ENCODE measurements at places on chromosomes 6 and 20.
A peak's percentile ranks its signal among the peaks of the same experiment; 100 is the strongest.

DNA sequence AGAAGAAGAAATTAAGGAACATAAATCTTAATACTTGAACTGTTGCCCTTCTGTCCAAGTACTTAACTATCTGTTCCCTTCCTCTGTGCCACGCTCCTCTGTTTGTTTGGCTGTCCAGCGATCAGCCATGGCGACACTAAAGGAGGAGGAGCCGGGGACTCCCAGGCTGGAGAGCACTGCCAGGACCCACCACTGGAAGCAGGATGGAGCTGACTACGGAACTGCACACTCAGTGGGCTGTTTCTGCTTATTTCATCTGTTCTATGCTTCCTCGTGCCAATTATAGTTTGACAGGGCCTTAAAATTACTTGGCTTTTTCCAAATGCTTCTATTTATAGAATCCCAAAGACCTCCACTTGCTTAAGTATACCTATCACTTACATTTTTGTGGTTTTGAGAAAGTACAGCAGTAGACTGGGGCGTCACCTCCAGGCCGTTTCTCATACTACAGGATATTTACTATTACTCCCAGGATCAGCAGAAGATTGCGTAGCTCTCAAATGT lies 17.1 kb downstream of the IRF4 start:
- no peaks in the 10 kb centered on the region for H3K27me3 ChIP-seq
- no peaks in the 10 kb centered on the region for H3K4me1 ChIP-seq
- H3K36me3 ChIP-seq: no peaks in the 10 kb centered on the region
- H3K4me3 ChIP-seq: no peak overlapping the region

DNA sequence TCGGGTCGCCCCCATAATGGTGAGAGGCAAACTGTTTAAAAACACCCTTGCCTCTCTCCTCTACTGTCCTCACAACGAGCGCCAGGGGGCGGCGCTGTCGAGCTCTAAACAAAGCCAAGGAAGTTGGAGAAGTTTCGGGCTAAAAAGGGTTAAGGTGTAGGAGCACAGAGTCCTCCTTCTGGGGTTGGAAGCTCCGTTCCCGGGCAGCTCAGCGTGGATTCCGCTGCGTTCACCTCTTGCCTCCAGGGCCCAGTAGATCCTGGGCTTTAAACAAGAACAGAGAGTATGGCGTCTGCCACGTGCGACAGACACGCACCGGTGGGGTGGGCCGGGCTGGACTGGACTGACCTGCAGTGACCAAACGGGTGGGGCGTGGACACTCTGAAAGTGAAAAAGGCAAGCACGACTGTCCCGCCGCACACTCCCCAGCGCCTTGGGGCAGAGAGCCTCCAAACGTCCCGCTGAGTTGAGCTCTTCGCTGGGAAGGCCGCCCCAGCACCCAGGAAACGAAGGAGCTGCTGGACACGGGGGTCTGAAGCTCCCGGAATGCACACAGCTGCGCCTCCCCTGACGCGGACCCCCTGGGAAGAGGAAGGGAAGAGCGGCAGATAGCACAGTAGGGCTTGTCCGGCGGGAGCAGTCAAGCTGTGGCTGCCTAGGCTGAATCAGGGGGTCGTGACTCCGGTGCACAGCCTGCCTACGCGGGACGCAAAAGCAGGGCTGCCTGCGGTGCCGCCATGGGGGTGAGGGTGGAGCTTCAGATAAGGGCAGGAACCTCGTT lies 1.6 kb upstream of the THBD start:
- peak overlapping the region; percentile 91 for H3K27ac ChIP-seq
- H3K27me3 ChIP-seq: peaks cover 25% of the 10 kb centered on the region
- DNase-seq: peak; percentile 87
- no peaks in the 10 kb centered on the region for H3K36me3 ChIP-seq
- H3K4me1 ChIP-seq: peaks cover 54% of the 10 kb centered on the region
- peak overlapping the region; percentile 70 for H3K4me3 ChIP-seq

GRCh38 chr6:3621411-3621810 lies 130.1 kb downstream of the PXDC1 start:
- H3K36me3 ChIP-seq: no peaks in the 10 kb centered on the region
- no peak overlapping the region for H3K4me3 ChIP-seq
- H3K27me3 ChIP-seq: no peaks in the 10 kb centered on the region
- H3K4me1 ChIP-seq: no peaks in the 10 kb centered on the region

- no peak overlapping the region for H3K27ac ChIP-seq
- DNase-seq: no peak
- H3K27me3 ChIP-seq: no peaks in the 10 kb centered on the region
- no peak overlapping the region for H3K4me3 ChIP-seq
- no peaks in the 10 kb centered on the region for H3K36me3 ChIP-seq
Observed at GRCh38 chr6:34697904-34698559, 1.5 kb upstream of the ILRUN start.

- DNase-seq: no peak
- no peaks in the 10 kb centered on the region for H3K36me3 ChIP-seq
- H3K4me1 ChIP-seq: no peaks in the 10 kb centered on the region
- H3K27me3 ChIP-seq: no peaks in the 10 kb centered on the region
Observed at GRCh38 chr20:10539818-10540553, 104.9 kb downstream of the SLX4IP start.

DNA sequence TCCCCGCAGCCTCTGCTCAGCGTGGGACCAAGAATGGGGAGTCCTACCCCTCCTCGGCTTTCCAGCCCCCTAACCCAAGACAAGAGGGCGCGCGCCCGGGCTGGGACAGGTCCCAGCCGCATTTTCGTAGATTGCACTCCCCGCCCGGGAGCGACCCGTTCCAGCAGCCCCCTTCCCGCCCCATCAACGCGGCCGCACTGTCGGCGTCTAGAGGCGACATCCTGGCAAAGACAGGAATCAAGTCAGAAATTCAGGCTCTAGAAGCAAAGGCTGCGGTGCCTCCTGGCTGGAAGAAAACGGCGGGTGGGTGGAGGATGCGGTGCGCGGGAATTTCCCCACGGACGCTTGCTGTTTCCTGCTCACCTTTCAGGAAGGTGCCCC lies 957 bp downstream of the PROKR2 start:
- DNase-seq: no peak
- H3K27me3 ChIP-seq: peaks cover 56% of the 10 kb centered on the region
- no peaks in the 10 kb centered on the region for H3K36me3 ChIP-seq
- H3K4me1 ChIP-seq: peaks cover 10% of the 10 kb centered on the region
- no peak overlapping the region for H3K4me3 ChIP-seq

GRCh38 chr6:29834564-29835436 lies 7.2 kb downstream of the HLA-G start:
- peaks cover 85% of the 10 kb centered on the region for H3K27me3 ChIP-seq
- no peak overlapping the region for H3K4me3 ChIP-seq
- no peaks in the 10 kb centered on the region for H3K4me1 ChIP-seq
- H3K27ac ChIP-seq: no peak overlapping the region
- peak; percentile 40 for DNase-seq

DNA sequence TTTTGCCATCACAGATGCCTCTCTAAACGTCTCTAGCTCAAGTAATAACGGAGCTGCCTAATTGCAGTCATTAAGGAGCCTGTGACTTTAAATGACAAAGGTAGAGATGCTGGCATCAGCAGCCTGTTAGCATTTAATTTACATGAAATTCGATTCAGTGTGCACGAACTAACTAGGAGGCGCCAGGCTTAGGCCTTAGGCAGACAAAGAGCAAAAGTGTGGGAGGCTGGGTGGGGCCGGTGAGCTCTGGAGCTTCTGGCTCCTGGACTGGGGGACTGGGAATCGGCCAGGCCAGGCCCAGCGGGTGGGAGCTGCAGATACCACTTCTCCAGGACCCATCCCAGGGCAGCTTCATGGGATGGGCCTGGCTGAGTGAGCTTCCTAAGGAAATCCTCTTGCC lies 170.0 kb upstream of the AGPAT4 start:
- no peaks in the 10 kb centered on the region for H3K36me3 ChIP-seq
- H3K4me3 ChIP-seq: no peak overlapping the region
- no peaks in the 10 kb centered on the region for H3K27me3 ChIP-seq
- H3K4me1 ChIP-seq: no peaks in the 10 kb centered on the region

DNA sequence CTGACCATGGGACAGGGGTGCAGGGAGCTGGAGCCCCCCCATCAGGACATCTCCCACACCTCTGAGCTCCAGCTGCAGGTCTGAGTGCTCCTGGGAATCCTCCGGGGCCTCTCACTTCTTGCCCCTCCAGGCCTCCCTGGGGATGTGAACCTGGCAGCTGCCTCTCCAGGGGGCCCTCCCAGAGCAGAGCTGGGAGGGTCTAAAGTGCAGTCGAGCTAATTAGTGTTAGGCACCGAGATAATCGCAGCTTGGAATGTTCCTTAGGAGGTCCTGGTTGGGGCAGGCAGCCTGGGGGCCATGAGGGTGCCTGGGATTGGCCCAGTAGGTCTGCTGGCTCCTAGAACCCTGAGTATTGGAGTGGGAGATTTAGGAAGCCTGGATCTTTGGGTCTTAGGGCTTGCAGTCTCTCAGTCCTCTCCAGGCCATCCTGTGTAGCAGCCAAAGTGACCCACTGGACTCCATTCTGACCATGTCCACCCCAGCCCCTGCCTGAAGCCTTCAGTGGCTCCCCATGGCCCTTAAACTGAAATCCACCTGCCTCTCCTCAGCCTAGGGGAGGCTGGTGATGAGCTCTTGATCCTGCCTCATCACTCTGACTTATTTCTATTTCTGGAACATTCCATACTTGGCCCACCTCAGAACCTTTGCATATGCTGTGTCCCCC lies 26.0 kb downstream of the CEBPB start:
- H3K36me3 ChIP-seq: no peaks in the 10 kb centered on the region
- no peaks in the 10 kb centered on the region for H3K4me1 ChIP-seq
- DNase-seq: no peak
- no peaks in the 10 kb centered on the region for H3K27me3 ChIP-seq
- H3K4me3 ChIP-seq: no peak overlapping the region

GRCh38 chr6:144899161-144899560 lies 614.0 kb downstream of the UTRN start:
- H3K36me3 ChIP-seq: no peaks in the 10 kb centered on the region
- H3K4me3 ChIP-seq: no peak overlapping the region
- DNase-seq: no peak
- H3K27me3 ChIP-seq: no peaks in the 10 kb centered on the region

DNA sequence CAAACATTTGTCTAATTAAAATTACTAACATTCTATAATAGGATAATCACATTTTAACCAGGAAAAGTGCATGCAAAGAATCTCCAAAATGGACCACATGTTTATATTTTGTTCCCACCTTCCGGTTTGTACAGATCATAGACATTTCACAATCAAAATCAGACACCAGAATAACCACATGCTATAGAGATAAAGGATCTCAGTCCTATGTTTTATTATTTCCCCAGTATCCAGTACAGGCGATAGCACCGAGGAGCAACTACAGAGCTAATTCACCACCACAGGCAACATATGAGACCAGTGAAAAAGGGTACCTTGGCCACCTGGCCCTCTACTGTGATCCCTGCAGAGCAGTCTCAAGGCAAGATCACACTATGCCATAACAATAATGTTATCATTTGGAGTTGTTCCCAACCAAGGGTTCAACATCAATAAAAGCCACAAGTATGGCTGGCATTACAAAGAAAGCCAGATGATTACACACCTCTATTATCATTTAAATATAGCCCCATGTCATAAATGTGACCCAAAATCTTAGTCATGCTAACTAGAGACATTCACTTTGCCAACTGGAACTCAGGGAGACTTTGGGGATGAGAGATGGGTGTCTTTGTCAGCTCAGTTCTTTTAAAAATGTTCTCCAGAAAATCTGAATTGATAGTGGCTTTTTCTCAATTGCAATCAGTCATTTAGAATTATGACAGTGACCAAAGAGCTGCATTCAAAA lies 46.7 kb downstream of the RALGAPA2 start:
- H3K4me1 ChIP-seq: peaks cover 36% of the 10 kb centered on the region
- no peaks in the 10 kb centered on the region for H3K36me3 ChIP-seq

DNA sequence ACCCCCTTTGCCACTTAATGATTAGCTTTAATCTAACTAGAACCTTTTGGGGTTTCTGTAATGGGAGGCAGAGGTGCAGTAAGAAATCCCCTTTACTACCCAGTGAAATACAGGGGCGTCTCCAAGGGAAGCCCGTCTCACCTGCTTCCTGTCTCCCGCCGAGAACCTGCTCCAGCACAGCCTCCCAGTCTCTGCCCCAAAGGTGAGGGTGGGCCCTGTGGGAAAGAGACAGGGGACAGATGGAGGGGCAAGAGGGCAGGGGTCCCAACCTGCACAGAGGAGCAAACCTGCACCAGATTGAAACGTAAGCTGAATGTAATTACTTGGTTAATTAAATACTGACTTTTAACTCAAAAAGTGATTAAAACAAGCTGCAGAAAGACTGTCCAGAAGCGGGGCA lies 474.2 kb upstream of the SULF2 start:
- H3K4me1 ChIP-seq: no peaks in the 10 kb centered on the region
- no peaks in the 10 kb centered on the region for H3K36me3 ChIP-seq
- H3K27ac ChIP-seq: no peak overlapping the region

DNA sequence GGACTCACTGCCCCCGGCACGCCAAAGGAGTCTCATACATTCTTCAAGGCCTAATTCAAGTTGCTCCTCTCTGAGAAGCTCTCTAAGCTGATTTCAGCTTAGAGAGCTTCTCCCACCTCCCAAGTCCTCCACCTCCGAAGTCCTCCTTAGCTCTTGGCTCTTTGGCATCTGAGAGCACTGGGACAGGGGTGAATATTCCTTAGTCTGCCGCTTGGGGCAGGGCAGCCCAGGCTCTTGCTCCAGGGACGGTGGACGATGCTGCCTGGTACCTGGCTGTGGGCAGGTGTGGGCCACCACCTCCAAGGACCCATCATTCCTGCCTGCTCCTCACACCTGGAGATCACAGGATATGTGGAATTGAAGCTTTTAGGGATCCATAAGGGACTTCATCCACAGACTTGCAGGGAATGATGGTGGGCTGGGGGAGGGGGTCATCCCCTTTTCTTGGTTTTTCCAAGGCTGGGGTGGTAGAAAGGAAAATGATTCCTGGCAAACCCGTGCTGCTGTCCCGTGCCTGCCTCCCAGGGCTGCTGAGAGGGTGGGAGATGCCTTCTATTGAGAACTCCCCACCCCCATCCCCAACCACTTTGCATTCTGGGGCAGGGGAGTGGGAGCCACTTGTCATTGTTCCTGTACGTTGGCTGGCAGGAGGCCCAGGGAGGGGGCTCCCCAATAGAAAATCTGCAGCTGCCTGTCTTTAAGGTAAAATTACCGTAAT lies 57.4 kb downstream of the ARHGAP40 start:
- H3K27ac ChIP-seq: no peak overlapping the region
- peaks cover 44% of the 10 kb centered on the region for H3K27me3 ChIP-seq
- no peak overlapping the region for H3K4me3 ChIP-seq
- no peaks in the 10 kb centered on the region for H3K36me3 ChIP-seq

- no peaks in the 10 kb centered on the region for H3K27me3 ChIP-seq
- no peaks in the 10 kb centered on the region for H3K4me1 ChIP-seq
- no peaks in the 10 kb centered on the region for H3K36me3 ChIP-seq
- no peak overlapping the region for H3K4me3 ChIP-seq
- H3K27ac ChIP-seq: no peak overlapping the region
Observed at GRCh38 chr20:60365064-60365666, 406.9 kb downstream of the CDH26 start.

- H3K27ac ChIP-seq: no peak overlapping the region
Observed at GRCh38 chr6:52984247-52984646, 10.8 kb downstream of the GSTA4 start.

DNA sequence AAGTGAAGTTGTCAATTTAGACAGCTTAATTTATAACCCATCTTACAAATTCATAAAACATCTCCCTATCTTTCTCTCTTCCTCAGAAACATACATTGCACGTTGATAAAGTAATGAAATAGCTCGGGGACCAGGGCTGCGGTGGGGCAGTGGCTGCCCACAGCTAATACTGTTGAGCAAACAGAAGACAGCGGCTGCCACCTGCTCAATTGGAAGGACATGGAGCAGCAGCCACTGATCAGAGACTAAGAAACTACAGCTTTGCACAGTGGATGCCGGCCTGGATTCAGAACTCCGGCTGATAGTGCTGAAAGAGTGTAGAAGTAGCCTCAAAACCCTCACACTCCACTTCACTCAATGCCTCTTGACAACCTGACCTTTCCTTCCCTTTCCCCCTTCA lies 157.9 kb upstream of the PDE10A start:
- H3K27ac ChIP-seq: no peak overlapping the region
- no peaks in the 10 kb centered on the region for H3K4me1 ChIP-seq
- H3K4me3 ChIP-seq: no peak overlapping the region
- no peaks in the 10 kb centered on the region for H3K27me3 ChIP-seq
- DNase-seq: no peak

Data from heart right ventricle (tissue), 16 donors.